D341Med (cell line): ENCODE measurements at places on chromosomes 12 and 14.

DNA sequence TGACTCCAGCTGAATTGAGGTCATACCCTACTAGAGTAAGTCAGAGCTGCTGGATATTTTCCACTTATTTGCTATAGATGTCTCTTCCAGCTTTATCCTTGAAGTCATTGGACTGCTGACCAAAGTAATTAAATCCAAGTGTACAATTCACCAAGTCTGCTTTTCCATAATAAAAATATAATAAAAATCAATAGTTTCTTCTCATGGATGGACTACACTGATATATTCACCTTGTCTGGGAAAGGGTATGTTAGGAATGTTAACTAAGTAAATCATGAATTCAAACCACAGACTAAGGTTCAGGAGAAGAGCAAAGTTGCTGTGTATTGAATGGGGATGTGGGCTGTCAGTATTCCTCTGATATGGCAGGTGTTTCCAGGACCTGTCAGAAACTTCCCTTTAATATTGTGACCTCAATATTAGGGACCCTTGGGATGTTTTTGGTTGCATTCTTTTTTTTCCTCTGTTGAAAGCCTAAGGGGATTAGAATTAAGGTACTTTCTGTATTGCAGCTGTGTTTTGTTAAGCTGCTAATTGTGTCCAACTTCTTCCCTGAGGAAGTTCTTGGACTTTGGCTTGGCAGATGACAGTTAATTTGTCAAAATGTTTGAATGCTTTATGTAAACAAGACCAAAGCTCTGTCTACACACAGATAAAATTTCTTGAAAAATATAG, 284.0 kb downstream of the ATP23 start:
- DNase-seq: no peak

- DNase-seq: no peak
Measured at GRCh38 chr14:73234586-73235394, 2.5 kb upstream of the PAPLN start.

DNA sequence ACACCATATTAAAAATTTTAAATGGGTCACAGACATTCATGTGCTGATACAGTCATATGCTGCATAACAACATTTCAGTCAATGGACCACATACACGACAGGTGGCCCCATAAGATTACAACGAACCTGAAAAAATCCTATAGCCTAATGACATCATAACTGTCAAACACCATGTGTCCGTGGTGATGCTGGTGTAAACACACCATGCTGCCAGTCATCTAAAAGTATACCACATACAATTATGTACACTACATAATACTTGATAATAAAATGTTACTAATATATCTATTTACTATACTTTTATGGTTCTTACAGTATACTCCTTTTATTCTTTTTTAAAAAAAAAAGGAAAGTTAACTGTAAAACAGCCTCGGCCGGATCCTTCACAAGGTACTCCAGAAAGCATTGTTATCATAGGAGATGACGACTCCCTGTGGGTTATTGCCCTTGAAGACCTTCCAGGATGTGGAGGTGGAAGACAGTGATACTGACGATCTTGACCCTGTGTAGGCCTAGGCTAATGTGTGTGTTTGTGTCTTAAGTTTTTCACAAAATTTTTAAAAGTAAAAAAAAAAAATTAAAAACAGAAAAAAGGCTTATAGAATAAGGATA, 5.0 kb upstream of the TDG start:
- DNase-seq: no peak

GRCh38 chr12:18837025-18837424, 99.1 kb downstream of the CAPZA3 start:
- no peak for DNase-seq

DNA sequence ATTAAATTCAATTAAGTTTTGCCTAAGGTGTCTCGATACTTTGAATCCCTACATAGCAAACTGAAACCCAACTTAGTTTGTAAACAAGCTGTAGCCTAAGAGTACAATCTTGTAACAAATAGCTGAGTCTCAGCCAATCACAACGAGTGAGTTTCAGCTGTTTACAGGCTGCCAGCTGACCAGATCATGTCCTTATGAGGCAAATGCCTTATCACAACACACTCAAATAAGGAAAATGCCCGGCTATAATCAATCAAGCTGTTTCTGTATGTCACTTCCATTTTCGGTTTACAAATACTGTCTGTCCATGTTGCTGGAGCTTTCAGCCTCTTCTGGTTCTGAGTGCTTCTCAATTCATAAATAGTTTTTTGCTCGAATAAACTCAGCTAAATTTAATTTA, 943.8 kb downstream of the SLC16A7 start:
- no peak for DNase-seq
